ENCODE measurements at places on chromosomes 11 and 22.
A peak's percentile ranks its signal among the peaks of the same experiment; 100 is the strongest.

GRCh38 chr22:19957445-19957844, 15.8 kb upstream of the TXNRD2 start:
- DNase-seq, result no peak

DNA sequence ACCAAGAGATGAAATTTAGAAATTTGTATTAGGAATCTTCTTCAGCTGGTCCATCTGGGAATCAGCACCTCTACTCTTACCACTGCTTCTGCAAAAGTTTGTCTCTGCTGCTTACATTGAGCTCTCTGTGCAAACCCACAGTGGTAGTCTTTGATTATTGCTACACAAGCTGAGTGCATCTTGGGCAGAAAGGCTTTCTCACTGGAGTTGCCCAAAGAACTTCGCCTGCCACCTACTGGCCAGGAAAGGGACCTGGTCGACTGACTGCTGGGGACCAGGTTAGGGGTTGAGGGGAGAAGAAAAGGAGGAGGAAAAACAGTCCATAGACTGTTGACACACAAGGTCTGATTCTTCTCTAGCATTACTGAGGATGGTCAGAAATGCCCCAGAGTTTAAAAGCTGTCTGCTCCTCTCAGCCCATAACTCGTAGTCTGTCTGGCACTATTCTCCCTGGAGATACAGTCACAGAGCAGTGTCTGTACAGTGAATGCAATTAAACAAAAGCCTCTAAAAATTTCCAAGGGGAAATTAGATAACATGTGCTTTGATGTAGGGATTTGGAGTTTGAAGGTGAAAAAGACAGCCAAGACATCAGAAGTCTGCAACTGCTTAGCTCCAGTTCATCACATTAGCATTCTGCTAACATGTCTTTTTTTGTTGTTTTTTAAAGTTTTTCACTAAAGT, 215.0 kb upstream of the CTSC start:
- peak; percentile 15 for DNase-seq

GRCh38 chr22:46797355-46797754, 34.9 kb downstream of the TBC1D22A start:
- DNase-seq, result no peak

DNA sequence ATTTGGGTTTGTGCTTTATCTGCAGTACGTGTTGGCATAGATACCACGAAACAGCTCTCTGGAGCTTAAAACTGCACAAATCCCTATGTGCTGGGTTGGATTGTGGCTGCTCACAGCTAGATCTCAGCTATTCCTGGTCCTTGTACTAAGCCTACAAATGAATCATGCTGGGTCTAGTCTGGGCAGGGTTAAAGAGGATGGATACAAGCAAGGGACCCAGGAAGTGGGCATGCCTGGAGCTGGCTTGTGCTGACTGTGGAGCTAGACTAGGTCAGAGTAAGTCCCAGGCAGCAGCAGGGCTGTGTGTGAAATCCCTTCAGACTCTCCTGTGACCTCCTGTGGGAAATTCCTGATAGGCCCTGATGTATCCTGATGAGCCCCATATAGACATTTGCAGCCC, 3.9 kb upstream of the E2F8 start:
- no peak for DNase-seq

GRCh38 chr11:111406589-111406988, 27.5 kb upstream of the POU2AF1 start:
- no peak for DNase-seq

DNA sequence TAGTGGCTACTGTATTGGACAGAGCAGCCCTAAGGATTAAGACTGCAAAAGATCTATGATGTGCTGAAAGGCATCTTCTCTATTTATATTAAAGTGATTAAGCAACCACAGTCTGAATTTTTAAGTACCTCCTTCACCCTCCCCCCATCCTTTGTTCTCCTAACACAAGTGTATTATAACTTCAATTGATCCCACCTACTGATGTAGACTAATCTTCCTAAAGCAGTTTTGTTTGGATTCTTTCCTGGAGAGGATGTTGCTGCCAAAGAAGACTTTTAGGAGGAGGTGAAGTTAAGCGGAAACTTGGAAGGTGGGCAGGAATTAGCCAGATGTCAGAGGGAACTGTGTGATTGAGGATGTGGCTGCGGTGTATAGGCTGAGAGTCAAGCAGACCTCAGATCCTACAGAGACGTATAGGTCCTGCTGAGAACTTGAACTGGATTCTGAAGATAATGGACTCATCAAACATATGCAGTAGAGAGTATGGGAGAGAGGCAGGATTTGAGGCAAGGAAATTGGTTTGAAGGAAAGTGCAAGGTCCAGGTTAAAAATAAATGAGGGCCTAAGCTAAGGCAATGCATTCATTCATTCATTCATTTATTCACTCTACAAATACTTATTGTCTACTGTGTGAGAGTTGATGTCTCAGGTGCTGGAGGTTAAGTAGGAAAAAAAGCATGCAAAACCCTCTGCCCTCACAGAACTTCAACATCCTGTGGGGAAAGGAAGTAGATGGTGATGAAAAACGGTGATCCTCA, 5.2 kb upstream of the RASSF10 start:
- DNase-seq, result no peak

DNA sequence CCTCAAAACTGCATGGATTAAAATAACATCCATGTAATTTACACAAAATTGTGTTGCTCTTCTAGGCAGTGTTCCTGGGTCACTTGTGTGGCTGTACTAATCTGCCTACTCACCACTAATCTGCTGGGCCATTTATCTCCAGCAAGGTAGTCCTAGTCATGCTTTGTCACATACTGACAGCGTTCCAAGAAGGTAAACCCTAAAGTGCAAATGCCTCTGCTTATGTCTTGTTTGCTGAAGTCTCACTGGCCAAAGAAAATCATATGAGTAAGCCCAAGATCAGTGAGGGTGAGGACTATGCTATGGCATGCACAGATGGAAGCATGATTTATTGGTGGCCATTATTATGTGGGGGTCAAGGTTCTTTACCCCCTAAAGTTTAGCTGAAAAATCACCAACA, 630.2 kb upstream of the LUZP2 start:
- DNase-seq, result no peak

- no peak for DNase-seq
Observed at GRCh38 chr11:118931571-118931970, 5.8 kb upstream of the BCL9L start.

DNA sequence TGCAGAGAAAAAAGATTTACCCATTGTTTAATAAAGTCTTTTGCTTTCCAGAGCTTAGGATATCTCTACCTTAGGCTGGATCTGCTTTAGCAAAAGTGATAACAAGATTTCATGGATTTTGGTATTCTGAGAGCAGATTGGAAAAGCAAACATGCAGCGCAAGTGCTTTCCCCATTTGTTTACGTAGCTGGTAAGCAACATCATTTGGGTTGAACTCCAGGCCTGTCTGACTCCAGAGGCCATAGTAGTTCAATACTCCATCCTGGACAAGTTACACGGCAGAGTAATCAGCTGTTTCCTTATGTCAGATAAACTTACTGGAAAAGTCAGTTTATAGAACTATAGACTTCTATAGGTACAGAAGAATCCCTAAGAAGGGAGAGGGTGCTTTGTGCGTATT, 40.6 kb upstream of the TNRC6B start:
- DNase-seq, result no peak

GRCh38 chr11:19892387-19892786, 179.8 kb downstream of the NAV2 start:
- no peak for DNase-seq

- no peak for DNase-seq
Observed at GRCh38 chr22:26585104-26585790, 4.7 kb downstream of the TPST2 start.

DNA sequence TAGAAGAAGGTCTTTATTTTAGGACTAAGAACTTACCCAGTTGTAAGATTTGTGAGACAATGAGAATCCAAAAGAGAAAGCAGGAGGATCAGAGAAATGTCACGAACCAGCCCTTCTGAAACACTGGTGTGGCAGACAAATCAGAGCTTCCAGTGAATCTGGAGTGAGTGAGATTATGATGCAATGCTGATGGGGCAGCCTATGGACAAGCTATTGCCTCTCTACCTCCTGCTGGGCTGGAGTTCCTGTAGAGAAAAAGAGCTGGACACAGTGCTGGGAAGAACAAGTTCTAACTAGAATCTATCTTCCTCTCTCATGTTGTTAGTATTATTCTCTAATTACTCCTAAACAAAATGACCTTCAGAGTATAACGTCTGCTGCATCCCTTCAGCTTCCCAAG, 12.0 kb upstream of the ANO3 start:
- DNase-seq, result peak; percentile 32

DNA sequence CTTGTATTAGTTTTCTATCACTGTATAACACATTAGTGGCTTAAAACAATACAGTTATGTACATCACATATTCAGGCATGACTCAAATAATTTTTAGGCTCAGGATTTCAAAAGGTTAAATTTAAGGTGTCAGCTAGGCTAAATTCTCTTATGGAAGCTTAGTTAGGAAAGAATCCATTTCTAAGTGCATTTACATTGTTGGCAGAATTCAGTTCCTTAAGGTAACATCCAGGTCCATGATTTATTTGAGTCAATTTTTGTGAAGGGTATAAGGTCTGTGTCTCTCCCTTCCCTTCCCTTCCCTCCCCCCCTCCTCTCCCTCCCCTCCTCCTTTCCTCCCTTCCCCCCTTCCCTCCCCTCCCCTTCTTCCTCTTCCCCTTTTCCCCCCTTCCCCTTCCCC, 399.0 kb upstream of the CNTN5 start:
- no peak for DNase-seq

DNA sequence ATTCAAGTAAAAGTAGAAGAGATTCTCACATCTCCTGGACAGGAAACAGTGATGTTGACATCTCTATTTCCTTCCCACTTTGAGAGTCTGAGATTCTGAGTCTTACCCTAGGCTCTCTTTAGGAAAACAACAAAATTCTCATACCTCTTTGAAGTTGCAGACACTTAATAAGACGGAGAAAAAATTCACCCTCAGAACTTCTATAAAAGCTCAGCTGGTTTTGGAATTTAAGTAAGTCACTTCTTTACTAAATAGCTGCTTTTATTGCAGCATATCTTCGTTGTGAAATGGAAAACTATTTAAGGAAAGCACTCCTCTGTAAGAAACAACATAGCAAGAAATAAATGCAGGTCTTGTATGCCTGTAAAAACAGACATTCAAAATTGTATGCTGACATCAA, 79.1 kb downstream of the MSANTD4 start:
- no peak for DNase-seq

DNA sequence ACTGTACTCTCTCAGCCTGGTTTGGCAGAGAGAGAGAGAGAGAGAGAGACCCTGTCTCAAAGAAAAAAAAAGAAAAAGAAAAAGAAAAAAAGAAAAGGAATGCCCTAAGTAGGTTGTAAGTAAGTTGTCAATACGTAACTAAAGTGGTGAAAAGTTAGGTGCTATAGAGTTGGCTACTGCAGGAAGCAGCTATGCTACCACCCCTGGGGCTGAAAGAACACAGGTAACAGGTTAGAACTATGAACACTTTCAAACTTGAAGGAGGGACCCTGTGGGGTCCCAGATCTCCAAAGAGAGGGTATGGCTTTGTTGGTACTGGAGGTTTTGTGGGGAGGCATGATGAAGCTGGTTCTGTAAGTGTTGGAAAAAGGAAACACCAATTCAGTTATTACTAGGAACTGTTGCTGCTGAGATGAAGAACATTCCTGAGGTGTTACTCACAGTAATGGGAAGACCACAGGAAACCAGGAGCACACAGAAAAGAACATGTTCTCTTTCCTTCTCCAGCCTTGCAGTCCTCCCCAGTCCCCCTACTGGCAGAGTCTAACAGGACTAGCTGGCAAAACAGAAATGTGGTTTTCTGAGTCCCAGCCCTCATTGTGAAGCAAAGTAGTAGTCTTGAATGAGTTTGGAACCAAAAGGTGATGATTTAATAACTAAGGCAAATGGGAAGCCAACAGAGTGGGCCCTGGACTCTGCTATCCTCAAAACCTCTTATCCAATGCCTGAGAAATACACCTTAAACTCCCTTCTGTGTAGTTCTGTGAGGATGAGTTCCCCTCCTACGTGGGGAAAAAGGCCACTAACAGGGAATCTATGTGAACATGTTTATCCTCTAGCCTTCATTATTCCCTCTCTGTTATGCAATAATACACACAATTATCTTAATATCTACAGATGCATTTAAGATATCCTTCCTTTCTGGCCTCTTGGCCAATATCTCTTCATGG, 427.0 kb upstream of the DDI1 start:
- no peak for DNase-seq

GRCh38 chr22:17781319-17782031, 7.2 kb upstream of the BID start:
- DNase-seq, result no peak

- no peak for DNase-seq
Observed at GRCh38 chr11:76596652-76597051, 73.9 kb downstream of the LRRC32 start.

GRCh38 chr11:20493340-20493739, 105.8 kb downstream of the PRMT3 start:
- DNase-seq, result no peak

- DNase-seq, result no peak
Observed at GRCh38 chr11:64771861-64772260, 6.5 kb downstream of the SF1 start.

- peak; percentile 28 for DNase-seq
Observed at GRCh38 chr11:3849297-3849874, 6.1 kb upstream of the STIM1 start.

DNA sequence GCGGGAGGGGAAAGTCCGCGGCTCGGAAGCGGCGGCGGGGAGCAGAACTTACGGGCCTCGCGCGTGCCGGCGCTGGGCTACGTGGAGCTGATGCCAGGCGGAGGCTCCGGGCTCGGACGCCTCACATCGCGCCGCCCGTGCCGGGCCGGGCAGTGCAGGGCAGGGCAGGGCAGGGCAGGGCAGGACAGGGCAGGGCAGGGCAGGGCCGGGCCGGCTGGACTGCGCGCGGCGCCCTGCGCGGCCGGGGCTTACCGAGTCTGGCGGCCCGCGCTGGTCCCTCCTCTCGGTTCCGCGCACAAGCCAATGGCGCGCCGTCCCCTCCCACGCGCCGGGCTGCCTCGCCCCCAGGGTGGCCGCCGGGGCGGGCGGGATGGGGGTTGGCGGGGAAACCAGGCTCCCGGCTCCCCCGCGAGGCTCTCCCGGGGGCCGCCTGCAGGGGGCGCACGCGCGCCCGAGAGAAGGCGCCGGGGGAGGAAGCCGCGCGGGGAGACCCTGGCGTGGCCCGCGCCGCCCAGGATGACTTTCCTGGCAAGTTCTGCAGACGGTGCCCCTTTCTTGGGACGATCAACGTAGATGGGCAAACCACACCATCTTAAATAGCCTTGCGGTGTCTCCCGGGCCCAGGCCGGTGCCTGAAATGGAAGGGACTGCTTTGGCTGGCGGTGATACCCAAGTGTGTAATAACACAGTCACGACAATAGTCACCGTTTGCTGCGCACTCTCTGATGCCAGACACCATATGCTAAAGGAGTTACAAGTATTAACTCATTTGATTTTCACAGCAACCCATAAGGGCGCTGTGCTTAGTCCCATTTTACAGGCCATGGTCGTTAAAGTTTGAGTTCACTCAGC, at the start of gene TP53I11:
Gene TP53I11 (minus strand): TSS at position 259 of the 852 bp plus-strand sequence. CDS start 12,548 bp downstream, outside the sequence.
- DNase-seq, result peak; percentile 78

DNA sequence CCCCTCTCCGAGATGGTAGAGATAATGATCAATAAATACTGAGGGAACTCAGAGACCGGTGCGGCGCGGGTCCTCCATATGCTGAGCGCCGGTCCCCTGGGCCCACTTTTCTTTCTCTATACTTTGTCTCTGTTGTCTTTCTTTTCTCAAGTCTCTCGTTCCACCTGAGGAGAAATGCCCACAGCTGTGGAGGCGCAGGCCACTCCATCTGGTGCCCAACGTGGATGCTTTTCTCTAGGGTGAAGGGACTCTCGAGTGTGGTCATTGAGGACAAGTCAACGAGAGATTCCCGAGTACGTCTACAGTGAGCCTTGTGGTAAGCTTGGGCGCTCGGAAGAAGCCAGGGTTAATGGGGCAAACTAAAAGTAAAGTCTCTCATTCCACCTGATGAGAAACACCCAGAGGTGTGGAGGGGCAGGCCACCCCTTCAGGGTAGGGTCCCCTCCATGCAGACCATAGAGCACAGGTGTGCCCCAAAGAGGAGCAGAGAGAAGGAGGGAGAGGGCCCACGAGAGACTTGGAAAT, 43.2 kb downstream of the IGLL1 start:
- no peak for DNase-seq
